ENCODE measurements at places on chromosomes 2 and 18. TPM values are rescaled to one million over a fixed set of nuclear protein-coding genes. Genes with fewer than 3 reads are reported as not detected.

Gene LIPG
- total RNA-seq, result 0.06 TPM

Gene CHRNG
- total RNA-seq, result not detected

Gene SLC19A3
- 3.1 TPM for total RNA-seq

Gene MATN3
- 13.7 TPM for total RNA-seq

Gene DLX1
- 4.3 TPM for total RNA-seq

Gene CD8B2
- not detected for total RNA-seq

Gene LRRTM1
- not detected for total RNA-seq

Gene ASXL3
- total RNA-seq, result not detected
